Hepatocyte (in vitro differentiated cells): ENCODE measurements at places on chromosomes 1 and 21.

GRCh38 chr1:20100632-20101355 lies 18.5 kb downstream of the PLA2G2D start:
- no peaks in the 10 kb centered on the region for H3K4me1 ChIP-seq
- H3K27ac ChIP-seq = no peak overlapping the region
- H3K27me3 ChIP-seq = no peaks in the 10 kb centered on the region
- H3K4me3 ChIP-seq = no peak overlapping the region
- H3K36me3 ChIP-seq = no peaks in the 10 kb centered on the region

DNA sequence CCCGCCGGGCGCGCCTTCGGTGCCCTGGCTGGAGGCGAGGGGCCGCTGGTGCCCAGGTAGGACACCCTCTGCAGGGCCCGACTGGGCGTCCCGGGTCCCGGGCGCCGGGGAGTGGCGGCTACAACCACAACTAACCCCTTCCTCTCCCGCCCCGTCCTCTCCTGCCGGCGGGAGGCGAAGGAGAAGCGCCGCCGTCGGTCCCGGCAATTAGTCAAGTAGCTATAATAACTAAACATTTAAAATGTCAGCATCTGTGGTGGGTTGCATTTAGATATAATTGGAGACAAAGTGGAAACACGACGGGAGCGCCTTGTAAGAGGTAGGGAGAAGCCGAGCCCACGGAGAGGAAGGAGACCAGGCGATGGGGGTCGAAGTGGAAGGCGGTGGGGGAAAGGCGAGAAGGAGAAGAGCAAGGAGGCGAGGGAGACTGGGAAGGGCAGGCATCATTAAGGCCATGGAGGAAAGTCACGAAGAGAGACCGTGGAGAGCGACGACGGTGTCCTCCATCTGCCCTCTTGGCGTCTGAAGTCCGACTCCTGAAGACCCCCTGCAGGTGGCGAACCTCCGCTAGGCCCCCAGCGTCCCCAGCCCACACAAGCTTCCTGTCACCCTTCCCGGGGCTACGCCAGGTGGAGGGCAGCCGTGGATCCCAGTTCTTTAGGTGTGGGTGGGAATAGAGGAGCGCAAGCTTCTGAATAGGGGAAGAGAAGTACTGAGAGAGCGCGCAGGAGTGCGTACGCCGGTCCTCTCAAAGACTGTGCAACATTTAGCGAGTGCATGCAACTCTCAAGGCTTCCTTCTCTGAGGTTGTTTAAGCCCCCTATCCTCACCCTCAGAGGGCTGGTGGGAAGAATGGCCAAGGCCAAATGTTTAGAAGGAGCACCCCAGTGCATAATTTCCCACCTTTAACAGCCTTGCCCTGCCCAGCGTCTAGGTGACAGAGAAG lies 1.6 kb downstream of the CNIH3 start:
- H3K27ac ChIP-seq = no peak overlapping the region
- no peaks in the 10 kb centered on the region for H3K36me3 ChIP-seq
- H3K27me3 ChIP-seq = peaks cover 61% of the 10 kb centered on the region
- peaks cover 16% of the 10 kb centered on the region for H3K4me1 ChIP-seq
- no peak overlapping the region for H3K4me3 ChIP-seq

DNA sequence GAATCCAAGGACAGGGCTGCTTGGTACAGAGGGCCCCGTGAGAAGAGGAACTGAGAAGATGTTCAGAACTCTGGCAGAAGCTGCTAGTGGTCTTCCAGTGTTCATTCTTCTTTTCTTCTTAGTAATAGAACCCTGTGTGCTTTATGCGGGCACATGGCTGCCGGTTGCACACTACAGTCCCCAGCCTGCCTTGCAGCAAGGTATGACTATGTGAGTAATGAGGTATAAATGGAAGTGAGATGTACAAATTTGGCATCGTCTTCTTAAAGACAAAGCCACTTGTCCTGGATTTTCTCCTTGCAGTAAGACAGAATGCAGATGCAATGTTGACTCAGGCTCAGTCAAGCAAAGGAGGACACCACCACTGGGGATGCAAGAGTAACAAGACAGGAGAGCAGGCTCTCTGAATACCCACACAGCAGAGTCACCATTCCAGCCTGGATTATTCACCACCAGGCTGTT lies 15.0 kb upstream of the ATP1B1 start:
- no peak for DNase-seq
- H3K27me3 ChIP-seq = no peaks in the 10 kb centered on the region
- H3K4me1 ChIP-seq = peaks cover 6% of the 10 kb centered on the region
- no peak overlapping the region for H3K27ac ChIP-seq
- H3K36me3 ChIP-seq = no peaks in the 10 kb centered on the region
- H3K4me3 ChIP-seq = no peak overlapping the region

GRCh38 chr1:22841860-22842281 lies 130.8 kb downstream of the LACTBL1 start:
- no peaks in the 10 kb centered on the region for H3K36me3 ChIP-seq
- DNase-seq = no peak
- no peak overlapping the region for H3K4me3 ChIP-seq
